Stimulated activated CD4-positive, alpha-beta T cell treated with anti-CD3 and anti-CD28 coated beads, Interleukin-4, amount 100 ng/mL, for 4 hours (primary cell): ENCODE measurements at places on chromosomes 12 and 14.

DNA sequence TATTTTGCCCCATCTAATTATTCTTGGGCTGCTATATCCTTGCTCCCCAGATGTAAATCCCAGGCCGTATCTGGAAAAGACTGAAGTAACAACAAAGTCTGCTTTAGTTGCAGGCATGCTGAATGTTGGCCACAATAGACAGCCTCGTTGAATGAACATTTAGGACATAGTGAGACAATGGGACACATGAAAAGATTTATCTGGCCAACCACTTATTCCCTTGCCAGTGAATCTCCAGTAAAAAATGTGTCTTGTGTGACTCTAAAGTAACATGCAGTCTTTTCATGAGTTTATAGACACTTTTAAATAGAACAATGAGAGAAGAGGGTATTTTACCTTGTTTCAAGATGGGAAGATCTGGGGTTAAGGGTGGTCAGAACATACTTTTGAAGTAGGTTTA, 60.2 kb upstream of the STXBP6 start:
- no peak for DNase-seq

GRCh38 chr14:54761835-54762234, 140.8 kb downstream of the GCH1 start:
- no peak for DNase-seq

DNA sequence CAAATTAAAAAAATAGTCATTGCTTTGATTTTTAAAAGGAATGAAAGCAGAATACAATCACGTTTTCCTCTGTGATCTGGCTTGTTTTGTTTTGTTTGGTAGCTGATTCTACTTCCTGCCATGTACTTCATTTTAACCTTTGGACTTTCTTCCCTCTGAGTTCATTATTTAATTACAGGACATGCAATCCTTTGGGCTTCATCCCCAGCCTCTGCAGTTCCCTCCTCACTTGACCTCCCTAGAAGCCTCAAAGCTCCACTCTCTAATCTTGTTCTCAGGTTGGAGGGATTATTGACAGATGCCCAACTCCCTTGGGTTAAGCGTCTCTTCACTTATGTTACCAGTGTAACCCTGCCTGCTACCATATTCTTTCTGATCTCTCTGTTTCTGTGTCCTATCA, 967.9 kb upstream of the SEL1L start:
- no peak for DNase-seq

DNA sequence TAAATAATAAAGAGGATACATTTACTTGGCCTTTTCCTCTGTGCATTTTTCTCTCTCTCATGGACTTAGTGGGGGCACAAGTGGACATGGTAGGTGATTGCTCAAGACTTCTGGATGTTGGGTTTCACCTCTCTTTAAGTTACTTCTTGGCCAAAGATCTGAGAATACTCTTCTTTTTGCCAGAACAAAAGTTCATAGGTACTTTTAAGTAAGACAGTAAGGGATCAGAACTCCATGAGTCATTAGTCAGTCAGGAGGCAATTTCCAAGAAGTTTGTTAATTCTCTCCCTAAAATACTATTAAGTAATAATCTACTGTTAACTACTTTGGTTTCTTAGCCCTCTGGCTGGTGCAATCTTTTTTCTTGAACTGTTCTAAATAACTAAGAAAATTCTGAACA, 84.2 kb downstream of the GRIP1 start:
- no peak for DNase-seq

DNA sequence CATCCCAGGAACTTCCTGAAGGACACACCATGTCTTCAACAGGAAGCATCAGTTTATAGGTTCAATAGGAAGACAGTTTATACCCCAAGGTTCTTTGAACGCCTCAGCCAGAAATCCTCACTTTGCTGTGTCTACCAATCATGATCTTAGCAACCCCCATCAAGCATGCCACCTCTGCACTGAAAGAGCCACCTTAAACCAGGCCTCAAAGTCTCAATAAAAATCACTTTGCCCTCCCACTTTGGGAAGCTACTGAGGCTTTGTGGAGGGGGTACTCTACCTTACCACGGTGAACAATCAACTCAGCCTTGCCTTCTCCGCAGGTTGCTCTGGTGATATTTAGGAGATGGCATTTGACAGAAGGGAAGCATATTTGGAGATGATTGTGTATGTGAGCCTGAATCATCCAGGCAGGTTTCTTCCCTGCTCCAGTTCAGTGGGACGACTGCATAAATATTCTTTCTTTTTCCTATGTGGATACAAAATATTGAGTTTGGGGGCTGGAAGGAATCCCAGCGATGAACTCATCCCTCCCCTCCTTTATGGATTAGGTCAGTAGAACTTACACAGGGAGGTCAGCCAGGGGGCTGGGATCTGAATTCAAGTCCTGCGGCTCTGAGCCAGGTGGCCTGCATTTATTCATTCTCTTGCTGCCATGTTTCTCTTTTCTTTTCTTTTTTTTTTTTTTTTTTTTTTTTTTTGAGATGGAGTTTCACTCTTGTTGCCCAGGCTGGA, 42.8 kb upstream of the VASH1 start:
- no peak for DNase-seq

DNA sequence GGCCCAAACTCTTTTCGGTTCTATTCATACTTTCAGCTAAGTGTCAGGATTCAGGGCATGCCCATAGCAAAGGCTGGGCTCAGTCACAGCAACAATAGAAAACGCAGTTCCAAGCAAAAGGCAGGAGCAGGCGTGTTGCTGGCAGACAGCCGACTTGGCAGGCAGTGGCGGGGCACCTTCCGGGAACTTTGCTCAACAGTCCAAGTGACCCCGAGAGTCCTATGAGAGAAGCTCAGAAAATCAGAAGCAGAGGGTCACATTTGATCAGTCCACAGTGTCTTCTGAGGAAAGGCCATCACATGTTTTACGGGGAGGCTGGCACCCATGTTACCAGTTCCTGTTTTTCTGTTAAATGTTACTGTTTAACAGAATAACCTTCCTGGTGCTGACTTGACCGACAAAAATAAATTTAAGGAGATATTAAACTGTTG, 115.0 kb downstream of the DACT1 start:
- no peak for DNase-seq

DNA sequence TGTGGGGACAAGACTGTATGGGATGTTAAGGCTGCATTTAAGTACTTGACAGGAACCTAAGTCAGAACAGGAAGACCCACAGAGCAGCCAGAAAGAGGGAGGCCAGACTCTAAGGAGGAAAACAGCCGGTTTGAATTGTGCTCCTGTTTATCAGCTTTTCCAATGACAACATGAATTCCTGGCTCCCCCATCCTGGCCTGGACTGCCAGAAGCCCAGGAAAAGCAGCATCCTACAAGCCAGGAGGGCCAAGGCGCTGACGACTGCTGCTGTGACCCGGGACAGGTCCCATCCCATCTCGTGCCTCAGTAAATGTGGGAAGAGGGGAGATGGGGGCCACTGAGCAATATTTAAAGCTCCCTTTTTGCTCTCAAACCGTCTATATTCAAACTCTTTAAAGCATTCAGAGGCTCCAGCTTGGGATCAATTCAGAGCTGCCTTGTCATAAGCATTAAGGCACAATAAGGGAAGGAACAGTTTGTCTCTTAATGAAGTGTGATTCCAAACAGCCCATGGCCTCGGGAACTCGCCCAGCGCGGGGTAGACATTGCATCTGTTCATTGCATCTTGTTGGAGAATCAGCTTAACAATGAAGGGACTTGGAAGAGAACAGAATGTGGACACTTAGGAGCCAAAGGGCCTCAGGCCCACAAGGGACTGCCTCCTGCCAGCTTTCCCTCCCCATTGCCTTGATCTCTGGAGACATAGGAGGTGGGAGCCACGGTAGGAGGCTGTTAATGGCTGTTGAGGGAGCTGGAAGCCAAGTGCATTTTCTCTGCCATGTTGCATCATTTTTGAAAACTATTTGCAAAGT, 49.6 kb downstream of the CMKLR1 start:
- DNase-seq: no peak
